ENCODE measurements at places on chromosomes 1 and 21.

DNA sequence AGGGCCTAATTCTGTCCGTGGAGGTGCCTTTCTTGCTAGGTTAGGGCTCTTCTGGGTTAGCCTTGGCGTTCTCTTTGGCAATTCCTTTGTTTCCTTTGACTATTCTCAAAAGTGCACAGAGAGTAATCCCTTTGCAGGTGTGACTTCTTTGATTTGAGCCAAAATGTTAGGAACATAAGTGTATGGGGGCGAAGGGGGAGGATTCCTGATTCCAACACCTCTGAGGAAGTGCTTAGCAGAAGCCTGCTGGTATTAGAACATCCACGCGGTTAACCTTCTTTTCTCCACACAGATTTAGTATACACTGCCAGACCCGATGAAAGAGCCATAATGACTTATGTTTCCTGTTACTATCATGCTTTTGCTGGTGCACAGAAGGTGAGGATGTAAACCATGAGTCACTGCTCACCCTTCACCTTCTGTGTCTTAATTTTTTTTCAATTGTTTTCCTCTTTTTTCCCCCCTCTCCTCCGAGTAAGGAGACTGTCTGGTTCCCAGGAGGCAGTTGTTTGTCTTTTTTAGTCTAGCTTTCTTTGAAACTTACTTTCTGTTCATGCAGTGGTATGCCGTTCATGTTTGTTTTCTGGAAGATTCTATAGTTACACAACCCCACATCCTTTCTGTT lies 48.0 kb downstream of the ACTN2 start:
- ATAC-seq, result no peak

DNA sequence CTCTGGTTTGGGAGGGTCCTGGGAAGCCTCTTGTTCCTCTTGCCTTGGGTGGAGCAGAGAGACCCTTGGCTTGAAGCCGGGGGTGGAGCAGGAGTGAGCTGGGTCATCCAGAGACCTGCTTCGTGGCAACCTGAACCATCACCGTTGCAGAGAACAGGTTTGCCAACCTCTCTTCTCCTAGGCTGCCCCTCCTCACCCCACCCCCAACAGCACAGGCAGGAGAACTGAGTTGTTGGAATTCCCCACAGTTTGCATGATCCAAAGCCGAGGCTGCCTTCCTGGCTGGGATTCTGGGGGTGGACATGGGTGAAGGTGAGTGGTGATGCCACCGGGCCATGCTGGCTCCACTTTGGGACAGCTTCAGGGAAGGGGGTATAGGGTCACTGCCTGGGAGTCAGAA lies 2.2 kb downstream of the WNT4 start:
- ATAC-seq, result no peak

- ATAC-seq, result peak; percentile 88
Observed at GRCh38 chr1:57986432-57986831, 560.1 kb downstream of the OMA1 start.

- ATAC-seq, result no peak
Observed at GRCh38 chr1:113106910-113107309, 33.9 kb downstream of the LRIG2 start.

- no peak for ATAC-seq
Observed at GRCh38 chr1:205965036-205965884, 22.0 kb upstream of the SLC26A9 start.

GRCh38 chr1:29461115-29461739 lies 224.9 kb downstream of the PTPRU start:
- no peak for ATAC-seq

- peak; percentile 59 for ATAC-seq
Observed at GRCh38 chr1:63674238-63674864, 81.1 kb downstream of the PGM1 start.

Data from stimulated activated memory B cell treated with anti-CD40 and anti-IgM and Interleukin-4, amounts not matched to agents 10 μg/mL and 1 μg/mL and 100 μg/mL, for 72 hours (primary cell).